ENCODE measurements at places on chromosomes 16 and 17.

DNA sequence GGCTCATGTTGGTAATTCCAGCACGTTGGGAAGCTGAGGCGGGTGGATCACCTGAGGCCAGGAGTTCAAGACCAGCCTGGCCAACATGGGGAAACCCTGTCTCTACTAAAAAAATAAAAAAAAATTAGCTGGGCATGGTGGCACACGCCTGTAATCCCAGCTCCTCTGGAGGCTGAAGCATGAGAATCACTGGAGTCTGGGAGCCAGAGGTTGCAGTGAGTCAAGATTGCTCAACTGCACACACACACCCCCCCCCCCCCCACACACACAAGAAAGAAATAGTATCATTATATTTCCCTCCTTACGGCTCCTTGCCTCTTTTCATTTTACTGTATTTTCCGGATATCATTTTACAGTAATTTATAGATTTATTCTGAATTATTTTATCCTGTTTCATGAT is 963.1 kb upstream of the GOT2 start:
- DNase-seq, result no peak

GRCh38 chr17:69869667-69870066 is 205.4 kb upstream of the KCNJ16 start:
- DNase-seq, result no peak

DNA sequence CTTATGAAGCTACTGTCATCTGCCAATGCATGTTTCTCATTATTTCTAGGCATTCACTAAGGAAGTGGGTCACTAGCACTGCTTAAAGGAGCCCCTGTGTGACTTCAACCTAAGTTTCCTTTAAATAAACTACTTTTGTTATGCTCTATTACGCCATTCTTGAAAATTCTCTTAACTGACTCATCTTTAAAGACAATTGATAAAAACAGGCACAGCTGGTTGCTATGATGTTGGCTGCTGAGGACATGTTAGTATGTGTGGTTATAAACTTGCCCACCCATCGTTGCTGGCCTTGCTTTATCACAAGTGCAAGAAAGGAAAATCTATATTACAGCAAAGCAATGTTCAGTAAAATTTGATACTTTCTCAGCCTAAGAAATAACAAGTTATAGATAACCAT is 75.8 kb upstream of the CNTNAP4 start:
- DNase-seq, result no peak

DNA sequence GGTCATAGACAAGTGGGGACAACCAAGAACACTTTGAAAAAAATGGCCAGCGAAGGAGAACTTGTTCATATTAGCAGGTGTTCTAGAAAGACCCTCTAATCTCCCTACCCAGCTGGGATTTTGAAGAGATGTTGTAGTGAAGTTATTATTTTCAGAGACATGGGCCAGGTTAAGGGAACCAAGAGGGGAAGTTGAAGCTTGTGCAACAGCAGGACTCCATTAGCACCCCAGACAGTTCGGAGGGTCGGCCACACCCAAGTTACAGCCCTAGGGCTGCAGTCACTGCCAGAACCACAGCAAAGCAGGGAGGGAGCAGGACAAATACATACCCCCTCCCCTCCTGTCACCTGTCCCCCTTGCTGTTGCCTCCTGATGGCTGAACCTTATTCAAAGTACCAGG is 42.3 kb downstream of the WSB1 start:
- no peak for DNase-seq

- no peak for DNase-seq
Measured at GRCh38 chr17:8465356-8465755, 29.7 kb downstream of the NDEL1 start.

- DNase-seq, result no peak
Measured at GRCh38 chr16:67084345-67085028, 25.3 kb upstream of the PHAF1 start.

GRCh38 chr16:52535076-52535475 is 11.9 kb downstream of the TOX3 start:
- DNase-seq, result no peak

DNA sequence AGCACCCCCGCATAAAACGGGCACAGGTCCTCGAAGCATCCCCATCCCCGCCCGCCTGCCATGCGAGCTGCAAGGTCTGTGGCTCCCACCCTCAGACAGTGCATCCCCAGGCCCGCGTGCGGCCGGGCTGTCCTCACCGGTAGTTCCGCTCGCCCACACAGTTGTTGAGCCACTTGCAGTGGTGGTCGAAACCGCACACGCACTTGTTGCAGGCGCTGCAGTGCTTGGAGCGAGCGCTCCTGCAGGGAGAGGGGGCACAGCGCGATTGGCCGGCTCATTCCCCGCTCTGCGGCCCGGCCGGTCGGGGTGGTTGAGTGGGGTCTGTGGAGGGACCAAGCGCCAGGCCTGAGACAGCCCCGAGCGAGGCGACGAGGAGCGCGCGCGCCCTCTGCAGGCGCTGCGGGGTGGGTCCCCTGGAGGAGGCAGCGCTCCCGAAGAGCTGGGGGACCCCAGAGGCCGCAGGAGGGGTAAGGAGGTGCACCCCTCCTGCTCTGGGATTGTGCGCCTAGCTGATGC is 6.0 kb upstream of the TPPP3 start:
- no peak for DNase-seq

DNA sequence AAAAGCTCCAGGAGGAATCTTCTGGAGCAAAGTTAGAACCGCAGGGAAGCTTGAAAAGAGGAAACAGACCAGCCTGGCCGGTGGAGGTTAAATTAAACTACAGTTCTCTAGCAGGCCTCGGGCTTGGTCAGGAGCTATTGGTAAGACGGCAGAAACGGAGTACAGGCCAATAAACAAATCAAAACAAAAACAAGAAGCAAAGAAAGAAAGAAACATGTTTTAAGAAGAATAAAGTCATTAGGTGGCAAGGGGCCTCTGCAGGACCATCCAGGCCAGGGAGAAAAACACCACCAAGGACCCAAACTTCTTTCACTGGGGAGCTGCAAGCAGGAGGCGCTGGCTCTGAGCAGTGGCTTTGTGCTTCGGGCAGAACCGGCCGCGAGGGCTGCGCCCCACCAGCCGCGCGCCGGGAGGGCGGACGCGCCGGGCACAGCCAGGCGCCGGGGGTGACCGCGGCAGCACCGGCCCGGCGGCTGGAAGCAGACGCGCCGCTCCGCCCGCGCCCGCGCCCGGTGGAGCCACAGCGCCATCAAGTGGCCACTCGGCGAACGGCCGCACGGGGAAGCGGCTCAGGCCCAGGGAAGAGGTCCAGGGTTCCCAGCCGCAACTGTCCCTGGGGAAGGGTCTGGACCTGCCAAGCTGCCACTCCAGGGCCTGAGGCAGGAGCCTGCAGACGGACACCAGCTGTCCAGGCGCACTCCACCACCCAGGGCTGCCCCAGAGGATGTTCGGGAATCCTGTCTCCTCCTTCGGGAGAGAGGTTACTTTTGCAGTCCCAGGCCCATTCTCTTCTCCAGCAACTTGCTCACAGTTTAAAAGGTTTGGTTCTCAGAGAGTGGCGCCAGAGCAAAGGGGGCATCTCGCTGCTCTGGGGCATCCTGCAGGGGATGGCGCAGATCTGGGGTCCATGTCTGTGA is 419.4 kb downstream of the SOX9 start:
- DNase-seq, result peak; percentile 33

GRCh38 chr17:60823515-60823914 is 145.9 kb downstream of the BCAS3 start:
- DNase-seq, result no peak

- no peak for DNase-seq
Measured at GRCh38 chr16:86304868-86305267, 205.5 kb upstream of the FOXF1 start.

DNA sequence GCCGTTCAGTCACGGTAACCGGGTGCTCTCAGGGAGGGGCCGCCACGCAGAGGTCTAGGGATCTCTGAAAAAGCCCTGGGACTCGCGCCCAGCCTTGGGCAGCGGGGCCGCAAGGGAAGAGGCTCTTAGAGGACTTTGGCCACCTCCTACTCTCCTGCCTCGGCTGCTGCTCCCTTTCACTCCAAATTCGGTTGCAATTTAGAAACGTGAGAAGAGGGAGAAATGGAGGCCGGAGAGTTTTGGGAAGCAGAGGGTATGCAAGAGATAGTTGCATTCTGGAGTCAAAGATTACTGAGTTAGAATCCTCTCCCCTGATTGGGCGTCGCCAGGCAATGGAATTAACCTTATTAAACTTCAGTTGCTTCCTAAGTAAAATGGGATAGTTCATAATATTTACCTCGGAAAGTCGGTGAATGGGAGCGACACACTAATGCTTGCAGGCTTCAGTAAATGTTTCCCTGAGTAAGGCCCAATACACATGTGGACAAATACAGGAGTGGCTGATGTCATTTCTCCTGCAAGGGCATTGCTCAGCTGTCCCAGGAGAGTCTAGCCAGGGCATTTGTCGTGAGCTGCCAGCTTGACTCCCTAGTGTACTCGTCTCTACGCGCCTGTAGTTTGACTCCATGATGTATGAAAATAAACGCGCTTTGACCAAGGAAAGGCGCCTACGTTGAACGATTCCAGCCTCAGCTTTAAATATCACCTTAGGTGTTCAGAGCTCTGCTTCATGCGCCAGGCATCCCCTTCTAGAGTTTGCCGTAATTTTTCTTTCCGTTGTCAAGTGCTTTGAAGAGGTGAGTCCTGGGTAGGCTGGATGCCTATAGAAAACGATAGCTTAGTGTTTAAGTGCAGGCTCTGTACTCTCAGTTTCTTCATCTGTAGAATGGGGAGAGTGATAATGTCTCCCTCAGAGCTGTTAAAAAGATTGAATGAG is 667 bp downstream of the OGFOD1 start:
- no peak for DNase-seq

GRCh38 chr16:9340526-9341256 is 249.2 kb downstream of the HAPSTR1 start:
- DNase-seq, result no peak

GRCh38 chr17:66369830-66370229 is 67.4 kb downstream of the PRKCA start:
- DNase-seq, result no peak
